ENCODE measurements at places on chromosomes 11 and 22.
A peak's percentile ranks its signal among the peaks of the same experiment; 100 is the strongest.

DNA sequence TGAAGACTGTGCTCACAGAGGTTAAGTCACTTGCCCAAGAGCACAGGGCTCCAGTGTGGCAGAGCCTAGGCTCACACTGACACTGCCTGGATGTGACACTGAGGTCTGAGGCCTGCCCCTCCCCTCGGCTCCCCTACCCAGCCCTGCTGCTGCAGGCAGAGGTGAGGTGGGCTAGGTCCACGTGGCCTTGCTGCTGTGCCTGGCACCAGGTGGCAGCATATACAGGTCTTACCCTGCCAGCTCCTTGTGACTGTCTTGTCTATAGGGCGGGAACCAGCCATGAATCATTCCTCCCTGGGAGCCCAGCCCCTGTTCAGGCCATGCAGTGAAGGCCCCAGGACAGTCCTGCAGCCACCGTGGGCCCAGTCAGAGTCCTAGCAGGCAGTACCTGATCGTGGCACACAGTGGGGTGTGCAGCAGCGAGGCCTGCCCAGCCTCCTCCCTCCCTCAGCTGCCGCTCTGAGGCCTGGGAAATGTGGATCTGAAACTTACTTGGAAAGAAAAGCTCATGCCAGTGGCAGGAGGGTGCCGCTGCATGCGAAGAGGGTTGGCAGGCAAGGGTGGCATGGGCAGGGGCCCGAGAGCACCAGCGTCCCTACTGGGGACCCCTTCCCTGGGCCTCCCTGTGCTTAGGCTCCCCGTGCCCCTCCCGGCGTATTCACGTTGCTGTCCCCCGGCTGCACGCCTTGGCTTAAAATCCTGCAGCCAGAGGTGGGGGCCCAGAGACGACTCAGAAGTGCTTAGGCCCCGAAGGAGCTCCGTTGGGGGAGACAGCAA lies 1.2 kb upstream of the CERK start:
- no peak for DNase-seq

DNA sequence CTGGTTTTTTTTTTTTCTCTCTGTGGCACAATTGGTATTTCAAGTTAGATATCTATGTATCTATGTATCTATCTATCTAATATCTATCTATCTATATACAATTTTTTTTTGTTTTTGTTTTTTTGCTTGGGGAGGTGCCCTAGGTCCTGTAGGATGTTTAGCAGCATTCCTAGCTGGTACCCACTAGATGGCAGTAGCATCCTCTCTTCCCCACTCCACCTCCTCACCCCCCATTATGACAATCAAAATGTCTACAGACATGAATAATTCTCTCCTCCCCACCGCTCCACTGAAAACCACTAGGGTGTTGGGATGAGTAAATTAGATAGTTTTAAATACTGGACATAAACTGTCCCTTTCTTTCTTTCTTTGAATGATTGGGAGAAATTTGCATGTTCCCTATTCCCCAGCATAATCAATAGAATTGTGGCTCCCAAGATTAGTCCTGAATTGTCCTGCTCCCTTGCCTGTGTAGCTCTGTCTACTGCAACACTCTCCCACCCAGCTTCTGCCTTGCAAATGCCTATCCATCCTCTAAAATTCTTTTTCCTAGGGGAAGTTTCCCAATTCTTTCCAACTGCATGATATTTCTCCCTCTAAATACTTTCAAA lies 1152.4 kb downstream of the LRRC4C start:
- peak; percentile 16 for DNase-seq

GRCh38 chr11:123472236-123472935 lies 42.3 kb downstream of the GRAMD1B start:
- no peak for DNase-seq

DNA sequence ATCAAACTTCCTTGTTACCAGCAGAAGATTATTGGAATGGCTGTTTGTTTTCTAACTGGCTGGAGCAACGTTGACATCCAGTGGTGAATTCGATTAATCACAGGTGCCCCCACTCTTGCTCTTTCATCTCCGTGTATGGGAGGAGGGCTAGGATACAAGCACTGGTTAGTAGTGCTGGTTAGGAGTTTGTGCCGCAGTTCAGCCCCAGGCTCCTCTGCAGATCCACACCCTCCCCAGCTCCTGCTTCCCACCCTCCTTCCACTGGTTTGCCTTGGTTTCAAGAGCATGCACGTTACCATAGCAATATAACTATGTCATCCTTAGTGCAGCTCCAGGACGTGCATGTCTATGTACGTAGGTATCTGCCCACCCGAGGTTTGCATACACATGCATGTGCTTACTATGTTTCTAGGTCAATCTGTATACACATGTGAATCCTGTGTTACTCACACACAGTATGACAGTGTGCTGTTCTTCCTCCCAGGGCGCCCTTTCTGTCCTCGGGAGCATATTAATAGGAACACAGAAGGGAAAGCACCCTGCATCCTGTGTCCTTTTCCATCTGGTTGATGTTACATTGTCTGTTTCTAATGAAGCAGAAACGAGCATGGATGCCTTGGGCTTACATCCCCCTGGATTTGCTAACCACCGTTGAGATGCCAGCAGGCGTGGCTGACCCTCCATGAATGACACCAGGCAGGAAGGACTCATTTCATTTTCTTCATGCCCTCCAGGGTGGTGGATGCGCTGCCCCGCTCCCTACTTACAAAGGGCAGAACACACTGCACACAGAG lies 539.3 kb downstream of the OPCML start:
- no peak for DNase-seq

DNA sequence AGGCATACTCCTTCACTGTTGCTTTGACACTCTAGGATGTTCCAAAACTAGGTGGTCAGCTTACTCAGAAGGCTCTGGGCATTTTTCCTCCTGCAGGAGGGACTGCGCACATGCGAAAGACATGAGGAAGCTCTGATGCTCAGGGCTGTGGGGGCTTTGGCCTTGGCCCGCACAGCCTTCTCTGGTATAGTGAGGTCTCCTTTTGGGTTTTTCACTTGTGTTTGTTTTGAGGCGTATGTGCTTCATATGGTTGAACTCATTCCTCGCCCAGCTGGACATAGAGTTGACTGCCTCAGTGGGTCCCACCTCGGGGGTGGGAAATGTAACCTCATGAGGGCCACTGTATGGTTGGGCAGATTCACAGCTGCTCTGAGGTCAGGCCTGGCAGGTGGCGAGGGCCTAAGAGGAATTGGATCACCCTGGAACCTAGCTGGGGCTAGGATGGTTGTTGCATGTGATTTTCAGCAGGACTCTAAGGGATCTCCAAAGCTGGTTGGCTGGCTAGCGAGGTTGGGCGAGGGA lies 63.7 kb downstream of the PTPRJ start:
- no peak for DNase-seq

DNA sequence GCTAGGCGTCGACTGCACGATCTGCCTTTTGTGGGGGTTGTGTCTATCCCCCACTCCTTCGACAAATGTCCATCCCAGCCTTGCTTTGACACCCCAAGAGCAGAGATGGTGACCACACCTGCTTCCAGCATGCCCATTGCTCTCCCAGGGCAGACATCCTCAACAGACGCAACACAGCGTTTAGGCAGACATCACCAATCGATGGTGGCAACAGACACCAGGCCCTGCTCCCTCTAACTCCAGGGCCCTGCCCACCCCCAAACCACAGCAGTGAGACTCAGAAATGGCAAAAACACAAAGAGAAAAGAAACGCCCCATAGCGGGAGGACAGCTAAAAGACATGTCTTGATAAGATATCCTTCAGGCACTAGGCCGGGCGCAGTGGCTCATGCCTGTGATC lies 150.9 kb downstream of the CRYBB2 start:
- DNase-seq = no peak

- DNase-seq = no peak
Observed at GRCh38 chr11:12901272-12901671, 107.8 kb upstream of the RASSF10 start.

DNA sequence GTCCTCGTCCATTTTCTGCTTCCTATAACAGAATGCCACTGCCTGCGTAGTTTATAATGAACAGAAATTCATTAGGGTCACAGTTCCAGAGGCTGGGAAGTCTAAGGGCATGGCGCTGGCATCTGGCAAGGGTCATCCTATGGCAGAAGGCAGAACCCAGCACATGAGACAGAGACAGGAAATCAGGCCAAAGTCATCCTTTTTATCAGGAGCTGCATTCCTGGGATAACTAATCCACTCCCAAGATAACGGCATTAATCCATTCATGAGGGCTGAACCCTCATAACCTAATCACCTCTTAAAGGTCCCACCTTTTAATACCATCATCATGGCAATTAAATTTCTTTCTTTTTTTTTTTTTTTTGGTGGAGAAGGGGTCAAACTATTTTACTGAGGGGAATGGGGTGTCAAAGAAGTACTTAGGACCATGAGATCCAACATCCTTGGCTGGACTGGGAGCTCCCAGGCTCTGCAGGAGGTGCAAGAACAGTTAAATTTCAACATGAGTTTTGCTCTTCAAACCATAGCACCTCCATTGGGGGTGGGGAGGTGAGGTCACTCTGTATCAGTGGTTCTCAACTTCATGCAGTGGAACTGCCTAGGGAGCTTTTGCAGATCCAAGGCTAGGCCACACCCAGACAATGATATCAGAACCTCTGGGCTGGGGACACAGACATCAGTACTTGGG lies 4.4 kb downstream of the TMEM109 start:
- DNase-seq = no peak

DNA sequence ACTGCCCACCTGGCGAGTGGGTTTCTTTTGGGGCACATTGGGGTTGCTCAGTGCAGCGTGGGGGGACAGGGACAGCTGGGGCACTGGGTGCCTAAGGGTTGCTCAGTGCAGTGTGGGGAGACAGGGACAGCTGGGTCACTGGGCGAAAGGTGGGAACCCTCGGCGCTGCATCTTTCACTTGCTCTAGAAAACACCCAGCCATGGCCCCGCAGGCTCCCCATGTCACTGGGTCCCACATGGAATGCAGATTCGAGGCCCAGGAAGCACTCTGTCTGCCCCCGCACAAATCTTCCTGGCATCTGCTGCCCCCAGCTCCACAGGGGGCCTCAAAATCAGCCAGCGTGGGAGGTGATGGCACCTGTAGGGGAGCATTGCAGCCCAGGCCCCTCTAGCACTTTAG lies 229.3 kb downstream of the BRD1 start:
- no peak for DNase-seq

- no peak for DNase-seq
Observed at GRCh38 chr11:78239781-78240180, 51.1 kb downstream of the USP35 start.

DNA sequence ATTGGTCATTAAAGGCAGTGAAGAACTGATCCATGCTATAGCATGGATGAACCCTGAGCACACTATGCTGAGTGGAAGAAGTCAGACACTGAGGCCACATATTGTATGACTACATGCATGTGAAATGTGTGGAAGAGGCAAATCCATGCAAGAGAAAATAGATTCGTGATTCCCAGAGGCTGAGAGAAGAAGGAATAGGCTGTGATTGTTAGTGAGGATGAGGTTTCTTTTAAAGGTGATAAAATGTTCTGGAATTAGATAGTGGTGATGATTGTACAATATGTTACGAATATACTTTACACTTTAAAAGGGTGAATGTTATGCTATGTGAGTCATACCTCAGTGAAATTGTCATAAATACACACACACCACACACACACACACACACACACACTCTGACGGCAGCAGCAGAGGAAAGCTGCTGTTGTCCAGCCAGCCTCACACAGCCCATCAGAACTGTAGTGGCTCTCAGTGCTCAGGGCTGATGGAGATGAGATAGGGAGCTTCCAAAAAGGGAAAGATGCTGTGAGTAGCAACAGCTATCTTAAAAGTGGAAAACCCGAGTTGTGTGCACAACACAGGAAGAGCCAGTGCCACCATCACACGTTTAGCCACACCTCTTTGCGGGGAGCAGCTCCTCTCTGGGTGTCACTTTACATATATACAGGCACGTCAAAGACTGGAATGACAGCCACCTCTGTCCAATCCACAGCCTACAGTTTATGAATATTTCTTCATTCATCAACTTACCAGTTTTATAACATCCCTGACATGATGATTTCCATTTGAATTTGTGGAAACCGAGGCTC lies 153.0 kb downstream of the SPATA19 start:
- DNase-seq = no peak

DNA sequence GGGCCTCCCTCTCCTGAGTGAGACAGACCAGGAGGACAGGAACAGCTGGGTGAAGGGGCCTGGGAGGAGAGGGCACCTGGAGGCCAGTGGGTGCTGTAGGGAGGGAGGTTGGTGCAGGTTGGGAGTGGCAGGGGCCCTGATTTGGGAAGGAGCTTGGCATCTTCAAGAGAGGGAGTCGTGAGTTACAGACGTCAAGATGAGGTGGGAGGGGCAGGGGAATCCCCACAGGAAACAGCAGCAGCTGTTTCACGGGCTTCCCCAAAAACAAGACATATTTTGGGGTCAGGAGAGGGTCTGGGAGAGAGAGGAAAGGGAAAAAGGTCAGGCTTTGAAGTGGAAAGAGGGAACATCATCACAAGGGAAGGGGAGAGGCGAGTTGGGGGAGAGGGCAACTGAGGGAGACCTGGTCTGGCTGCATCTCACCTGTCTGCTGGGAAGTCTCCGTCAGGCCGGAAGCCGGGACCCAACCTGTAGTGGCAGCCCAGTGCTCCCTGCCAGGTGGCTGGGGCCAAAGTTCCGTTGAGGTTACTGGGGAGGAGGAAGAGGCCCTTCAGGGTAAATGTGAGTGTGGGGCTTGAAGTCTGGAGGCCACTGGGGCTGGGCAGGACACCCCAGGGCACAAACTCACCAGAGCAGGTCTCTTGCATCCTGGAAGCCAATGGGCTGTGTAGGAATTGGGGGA lies 4.4 kb downstream of the NAALADL1 start:
- DNase-seq = no peak

DNA sequence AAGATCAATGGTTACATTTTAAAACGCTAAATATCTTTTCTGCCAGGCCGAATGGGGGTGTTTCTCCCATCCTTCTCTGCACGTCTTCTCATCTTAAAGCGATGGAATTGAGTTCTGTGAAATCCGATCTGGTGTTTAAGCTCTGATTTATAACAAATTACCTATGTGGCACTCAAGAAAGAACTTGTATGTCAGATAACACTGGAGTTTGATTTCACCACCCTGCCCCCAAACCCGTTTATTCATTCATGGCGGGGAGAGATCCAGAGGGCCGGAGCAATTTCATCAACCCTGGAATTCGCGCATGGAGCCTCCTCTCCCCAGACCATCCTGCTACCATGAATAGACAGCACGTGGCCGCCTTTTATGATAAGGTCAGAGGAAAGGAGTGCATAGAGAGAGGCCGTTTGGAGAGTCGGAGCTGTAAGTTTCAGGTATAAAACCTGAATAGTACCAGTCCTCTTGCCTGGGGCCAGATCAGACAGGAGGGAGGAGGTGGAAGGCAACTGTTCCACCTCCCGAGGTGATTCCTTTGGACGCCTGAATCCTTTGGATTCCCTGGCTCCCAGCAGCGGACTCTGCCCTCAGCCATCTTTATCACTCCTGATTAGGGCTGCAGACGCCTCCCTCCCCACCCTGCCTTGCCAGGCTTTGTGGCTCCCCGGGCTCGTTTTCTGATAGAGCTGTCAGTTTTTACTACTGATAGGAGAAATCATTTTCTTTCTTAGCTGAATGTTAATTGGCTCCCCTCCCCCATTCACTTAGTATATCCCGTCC lies 27.3 kb upstream of the NFAM1 start:
- peak; percentile 35 for DNase-seq

DNA sequence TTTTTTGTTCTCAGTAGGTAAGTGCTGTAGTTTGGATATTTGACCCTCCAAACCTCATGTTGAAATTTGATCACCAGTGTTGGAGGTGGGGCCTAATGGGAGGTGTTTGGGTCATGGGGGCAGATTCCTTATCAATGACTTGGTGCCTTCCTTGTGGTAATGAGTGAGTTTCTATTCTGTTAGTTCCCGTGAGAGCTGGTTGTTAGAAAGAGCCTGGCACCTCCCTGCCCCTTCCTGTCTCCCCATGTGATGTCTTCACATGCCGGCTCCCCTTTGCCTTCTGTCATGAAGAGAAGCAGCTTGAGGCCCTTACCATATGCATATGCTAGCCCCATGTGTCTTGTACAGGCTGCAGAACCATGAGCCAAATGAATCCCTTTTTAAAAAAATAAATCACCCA lies 138.3 kb downstream of the TMEM135 start:
- DNase-seq = no peak

All from HEK293T (cell line).